ENCODE measurements at places on chromosomes 3 and 15. TPM values are rescaled to one million over a fixed set of nuclear protein-coding genes. Genes with fewer than 3 reads are reported as not detected.

GRCh38 chr3:132854856-132855535, 132.8 kb upstream of the NPHP3 start:
- DNase-seq, result no peak

- DNase-seq, result no peak
Observed at GRCh38 chr15:94596707-94597106, 365.3 kb downstream of the MCTP2 start.

GOLGA8Q gene
- total RNA-seq, result not detected

- no peak for DNase-seq
Observed at GRCh38 chr3:113910966-113911365, 36.8 kb upstream of the ZDHHC23 start.

DNA sequence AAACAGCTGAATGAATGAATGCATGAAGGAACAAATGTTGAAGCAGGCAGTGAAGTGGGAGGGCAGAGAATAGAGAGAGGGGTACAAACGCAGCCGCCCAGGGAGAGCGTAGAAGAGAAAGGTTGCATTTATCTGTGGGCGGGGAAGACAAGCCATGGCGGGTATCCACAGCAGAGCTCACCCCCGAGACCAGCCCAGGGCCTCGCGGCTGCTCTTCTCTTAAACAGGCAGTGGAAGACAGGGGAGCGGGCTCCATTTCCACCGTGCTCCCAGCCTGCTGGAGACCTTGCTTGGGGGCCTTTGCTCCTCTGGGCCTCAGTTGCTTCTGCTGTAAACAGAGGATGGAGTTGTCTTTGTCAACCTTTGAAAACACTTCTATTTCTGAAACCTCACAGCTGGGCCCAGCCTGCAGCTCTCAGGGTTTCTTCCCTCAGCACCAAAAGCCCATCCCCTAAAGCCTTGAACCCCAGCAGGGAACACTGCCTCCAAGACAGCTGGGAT, 259.5 kb downstream of the UACA start:
- DNase-seq, result no peak

RASL12 gene
- total RNA-seq, result 0.69 TPM

- DNase-seq, result no peak
Observed at GRCh38 chr3:159789017-159789416, 199.6 kb upstream of the IL12A start.

- peak; percentile 73 for DNase-seq
Observed at GRCh38 chr15:85296615-85297402, 83.6 kb upstream of the AKAP13 start.

GRCh38 chr3:98733053-98733811, 29.9 kb upstream of the ST3GAL6 start:
- DNase-seq, result peak; percentile 42

ZCWPW2 gene
- 0.80 TPM for total RNA-seq

DNA sequence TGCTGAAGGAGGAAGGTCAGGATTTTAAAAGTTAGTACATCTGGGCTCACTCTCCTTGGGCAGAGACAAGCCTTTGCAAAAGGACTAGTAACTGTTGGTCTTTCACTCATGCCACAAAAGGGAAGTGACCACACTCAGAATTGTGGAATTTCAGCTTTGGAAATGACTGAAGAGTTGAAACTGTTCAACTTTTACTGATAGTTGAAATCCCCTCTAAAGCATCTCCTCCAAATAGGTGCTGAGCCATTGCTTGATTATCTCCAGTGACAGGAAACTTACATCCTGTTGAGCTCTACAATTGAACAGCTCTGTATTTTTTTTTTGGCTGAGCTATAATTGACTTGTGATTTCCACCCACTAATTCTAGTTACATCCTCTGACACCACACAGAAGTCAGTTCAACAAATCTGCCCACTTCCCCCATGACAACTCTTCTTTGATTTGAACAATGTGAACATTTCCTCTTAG, 254.8 kb upstream of the TPRG1 start:
- no peak for DNase-seq

LRRC31 gene
- 0.23 TPM for total RNA-seq

- no peak for DNase-seq
Observed at GRCh38 chr3:184577546-184577945, 16.0 kb downstream of the EPHB3 start.

ZNF619 gene
- total RNA-seq, result 8.0 TPM

DNA sequence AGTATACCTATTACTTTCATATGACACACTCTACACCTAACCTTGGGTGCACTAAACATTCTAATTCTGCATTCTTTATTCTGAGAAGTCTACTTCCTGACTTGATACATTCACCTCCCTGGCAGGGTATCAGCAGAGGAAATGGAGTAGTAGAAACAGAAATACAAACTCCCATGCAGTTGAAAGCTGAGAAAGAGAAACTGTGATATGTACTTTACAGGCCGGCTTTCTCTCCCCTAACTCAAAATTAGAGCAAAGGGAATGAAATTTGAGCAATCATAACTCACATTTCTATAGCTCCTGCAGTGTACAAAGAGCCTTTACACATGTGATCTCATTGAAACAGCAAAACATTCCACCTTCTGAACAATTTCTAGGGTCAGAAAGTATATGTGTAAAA, 135.5 kb upstream of the COL8A1 start:
- no peak for DNase-seq

- DNase-seq, result no peak
Observed at GRCh38 chr15:92670621-92671020, 15.0 kb upstream of the FAM174B start.

GRCh38 chr3:128262457-128262856, 109.2 kb downstream of the EEFSEC start:
- no peak for DNase-seq

GRCh38 chr3:160041465-160041864, 52.8 kb downstream of the IL12A start:
- DNase-seq, result no peak

DNA sequence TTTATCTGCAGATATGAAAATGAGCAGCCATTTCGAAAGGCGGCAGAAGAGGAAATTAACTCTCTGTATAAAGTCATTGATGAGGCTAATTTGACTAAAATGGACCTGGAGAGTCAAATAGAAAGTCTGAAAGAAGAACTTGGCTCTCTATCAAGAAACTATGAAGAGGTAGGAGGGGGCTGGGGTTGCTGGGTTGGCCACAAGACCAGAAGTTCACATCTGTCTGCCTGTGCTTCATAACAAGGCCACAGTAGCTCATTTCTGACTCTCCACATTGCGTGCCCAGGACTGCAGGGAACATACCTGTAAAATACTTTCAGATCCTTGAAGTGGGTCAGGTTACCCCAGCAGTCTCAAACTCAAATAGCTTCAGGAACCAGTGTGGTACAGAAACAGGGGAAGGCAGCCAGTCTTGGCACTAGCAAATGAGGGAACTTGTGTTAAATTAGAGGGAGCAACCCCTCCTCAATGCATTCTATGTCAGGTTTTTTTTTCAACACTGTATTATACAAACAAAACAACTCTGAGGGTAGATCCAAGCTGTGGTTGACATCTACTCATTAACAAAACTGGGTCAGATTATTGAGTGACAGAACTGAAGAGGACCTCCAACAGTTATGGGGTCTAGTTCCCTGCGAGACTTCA, 48.7 kb downstream of the BFSP2 start:
- DNase-seq, result no peak

DNA sequence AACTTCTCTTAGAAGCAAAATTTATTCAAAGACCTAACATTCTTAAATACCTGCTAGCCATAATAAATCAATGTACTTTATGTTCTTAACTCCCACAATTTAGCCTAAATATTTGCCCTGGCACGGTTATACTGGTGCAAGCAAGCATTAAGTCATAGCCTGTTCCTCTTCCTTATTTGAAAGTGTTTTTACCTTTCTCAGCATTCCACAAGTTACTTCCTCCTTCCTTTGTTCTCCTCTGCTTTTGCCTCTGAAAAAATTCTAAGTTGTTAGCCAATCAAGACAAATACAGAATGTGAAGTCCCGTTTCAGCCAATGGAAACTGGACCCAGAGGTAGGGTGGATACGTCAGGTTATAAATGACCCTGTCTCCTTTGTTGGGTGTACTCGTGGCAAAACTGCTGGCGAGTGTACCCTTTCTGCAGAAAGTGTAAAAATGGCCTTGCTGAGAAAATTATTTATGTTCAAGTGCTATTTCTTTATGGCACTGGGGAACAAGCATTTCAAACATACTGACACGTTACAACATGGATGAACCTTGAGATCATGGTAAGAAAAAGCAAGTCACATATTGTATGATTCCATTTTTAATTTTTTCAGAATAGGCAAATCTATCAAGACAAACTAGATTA, 3.1 kb upstream of the TATDN2 start:
- no peak for DNase-seq

DNA sequence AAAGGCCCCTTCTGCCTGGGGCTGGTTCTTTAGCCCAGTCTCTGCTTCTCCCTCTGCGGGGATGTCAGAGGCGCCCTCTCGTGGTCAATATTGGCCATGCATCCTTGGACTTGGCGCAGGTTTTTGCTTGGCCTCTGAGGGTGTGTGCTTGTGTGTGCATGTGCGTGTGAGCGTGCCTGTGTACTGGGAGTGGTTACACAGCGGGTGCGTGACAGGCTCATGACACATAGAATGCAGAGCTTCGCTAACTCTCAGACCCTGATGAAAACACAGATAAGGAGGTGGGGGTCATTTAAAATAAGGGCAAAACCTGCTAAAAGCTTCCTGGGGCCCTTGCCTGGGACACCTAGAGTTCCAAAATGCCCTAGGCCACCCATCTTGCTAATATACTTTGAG, 160.9 kb downstream of the SMAD6 start:
- peak; percentile 88 for DNase-seq

GRCh38 chr15:86644339-86644738, 564.7 kb downstream of the AGBL1 start:
- no peak for DNase-seq

PLSCR2 gene
- total RNA-seq, result not detected

SERINC4 gene
- total RNA-seq, result not detected

DNA sequence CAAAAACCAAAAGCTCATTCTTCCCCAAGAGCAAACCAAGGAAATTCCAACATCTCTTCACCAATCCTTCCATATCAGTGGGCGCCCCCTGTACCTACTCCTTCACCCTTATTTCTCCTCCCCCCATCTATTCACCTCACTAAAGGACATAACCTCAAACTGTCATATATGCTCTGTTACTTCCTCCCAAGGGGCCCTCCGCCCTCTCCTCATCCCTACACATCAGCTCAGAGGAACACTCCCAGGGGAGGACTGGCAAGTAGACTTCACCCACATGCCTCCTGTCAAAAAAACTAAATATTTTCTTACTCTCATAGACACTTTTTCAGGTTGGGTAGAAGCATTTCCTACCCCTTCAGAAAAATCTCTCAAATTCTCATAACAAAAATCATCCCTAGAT, 2.4 kb upstream of the AADAC start:
- no peak for DNase-seq

SLC28A2 gene
- not detected for total RNA-seq

STAB1 gene
- total RNA-seq, result 866 TPM

DNA sequence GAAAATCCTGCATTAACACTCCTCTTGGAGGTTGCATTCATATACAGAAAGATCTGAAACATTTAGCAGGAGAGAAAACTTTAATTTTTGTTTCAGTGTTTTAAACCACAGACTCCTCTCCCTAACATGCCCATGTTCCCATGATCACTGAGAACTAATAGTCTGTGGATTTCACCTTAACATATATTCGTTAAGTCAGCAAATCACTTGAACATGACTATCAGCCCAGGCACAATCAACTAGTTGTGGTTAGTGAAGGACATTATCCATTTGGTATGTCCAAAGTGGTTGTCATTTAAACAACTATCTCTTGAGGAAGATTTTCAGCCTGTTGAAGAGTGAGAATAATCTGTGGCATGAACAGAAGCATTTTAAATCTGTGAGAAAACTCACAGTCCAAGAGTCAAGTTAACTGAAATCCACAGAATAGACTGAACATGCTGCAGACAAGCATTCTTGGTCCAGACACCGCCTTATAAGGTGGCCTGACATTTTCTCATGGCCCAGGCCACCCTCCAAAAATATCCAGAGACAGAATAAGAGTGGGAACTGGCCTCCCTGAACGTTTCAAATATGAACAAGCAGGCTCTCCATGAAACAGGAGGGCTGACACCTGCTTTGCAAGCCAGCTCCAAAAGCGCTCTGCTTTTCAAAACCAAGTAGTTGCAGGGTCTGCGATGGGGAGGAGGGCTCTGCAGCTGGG, 39.9 kb upstream of the ADCY5 start:
- no peak for DNase-seq

GRCh38 chr15:101614761-101615160, 37.4 kb downstream of the TM2D3 start:
- no peak for DNase-seq

SNX33 gene
- total RNA-seq, result 17.3 TPM

DNA sequence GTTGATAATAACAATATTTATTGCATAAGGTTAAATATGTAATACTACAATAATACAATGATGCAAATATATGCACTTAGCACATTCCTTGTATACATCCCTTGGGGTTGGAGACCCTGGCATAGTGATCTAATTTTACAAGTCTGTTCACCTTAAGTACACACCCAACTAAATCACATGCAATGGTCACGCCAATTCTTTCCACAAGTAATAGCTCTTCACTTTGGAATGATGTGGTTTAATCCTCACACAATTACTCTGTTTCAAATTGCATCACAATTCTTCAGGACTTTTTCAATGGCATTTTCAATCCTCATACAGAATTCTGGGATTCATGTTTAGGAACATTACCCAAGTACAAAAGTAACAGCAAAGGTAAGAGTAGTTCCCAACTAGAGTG, 27.3 kb upstream of the SPRED1 start:
- DNase-seq, result no peak

Measured in endothelial cell (in vitro differentiated cells).